ENCODE measurements at places on chromosomes 3 and 15. TPM values are rescaled to one million over a fixed set of nuclear protein-coding genes. Genes with fewer than 3 reads are reported as not detected.
A peak's percentile ranks its signal among the peaks of the same experiment; 100 is the strongest.

DNA sequence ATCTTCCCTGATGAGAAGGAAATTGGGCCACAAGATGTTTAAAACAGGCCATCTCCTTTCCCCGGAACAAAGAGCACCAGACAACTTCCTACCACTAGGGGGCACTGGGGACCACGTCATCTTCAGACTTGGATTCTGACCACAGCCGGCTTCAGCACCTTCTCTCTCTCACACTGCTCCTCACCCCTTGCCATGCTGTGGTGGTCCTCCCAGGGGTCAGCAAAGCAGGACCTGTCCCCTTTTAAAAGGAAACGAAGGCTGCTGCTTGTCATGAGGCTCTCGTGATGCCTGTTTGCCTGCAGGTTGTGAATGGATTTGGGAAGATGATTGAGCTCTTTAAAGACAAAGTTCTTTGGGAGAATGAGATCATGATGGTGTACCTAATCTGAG, 16.2 kb downstream of the RFT1 start:
- DNase-seq, result peak; percentile 77

Gene CPN2
- total RNA-seq, result 307 TPM

GRCh38 chr15:64035525-64035924, 10.8 kb downstream of the DAPK2 start:
- DNase-seq, result no peak

Gene ITPKA
- 0.60 TPM for total RNA-seq

Gene DCBLD2
- total RNA-seq, result 11.3 TPM
